Psoas muscle (tissue), 8 donors: ENCODE measurements at places on chromosomes 2 and 18. TPM values are rescaled to one million over a fixed set of nuclear protein-coding genes. Genes with fewer than 3 reads are reported as not detected.

DNA sequence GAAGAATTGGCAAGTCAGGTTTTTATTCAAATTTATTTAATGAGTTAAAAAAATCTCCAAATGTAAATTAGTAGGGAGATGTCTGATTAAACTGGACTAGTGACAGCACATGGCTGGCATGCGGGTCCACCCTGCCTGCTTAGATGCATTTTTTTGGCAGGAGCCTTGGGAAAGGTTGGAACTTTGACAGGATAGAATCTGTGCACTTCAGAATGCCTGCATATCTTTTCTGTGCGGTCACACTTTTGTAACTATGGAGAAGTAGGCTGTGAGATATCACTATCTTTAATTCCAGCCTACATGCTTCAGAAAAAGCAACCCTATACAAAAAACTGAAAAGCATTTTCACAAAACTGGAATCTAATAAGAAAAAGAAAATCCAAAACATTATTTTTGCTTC, 317.8 kb downstream of the MBD2 start:
- H3K27ac ChIP-seq: no peak overlapping the region
- H3K36me3 ChIP-seq: no peaks in the 10 kb centered on the region
- H3K27me3 ChIP-seq: no peaks in the 10 kb centered on the region
- no peak for DNase-seq
- no peak overlapping the region for H3K4me3 ChIP-seq

DNA sequence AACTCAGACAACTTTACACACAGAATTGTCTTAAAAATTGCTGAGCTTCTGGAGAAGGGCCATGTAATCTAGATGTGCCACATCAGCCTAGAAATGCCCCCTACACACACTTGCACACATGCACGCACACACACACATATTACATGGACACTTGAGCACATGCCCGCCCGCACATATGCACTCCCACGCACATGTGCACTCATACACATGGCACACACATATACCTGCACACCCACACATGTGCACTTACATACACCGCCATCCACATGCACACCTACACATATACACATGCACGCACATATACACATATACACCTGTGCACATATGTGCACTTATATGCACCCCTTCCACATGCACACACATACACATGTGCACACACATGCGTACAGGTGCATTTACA, 213.7 kb downstream of the SEPTIN10 start:
- H3K36me3 ChIP-seq: no peaks in the 10 kb centered on the region
- H3K27ac ChIP-seq: no peak overlapping the region
- H3K4me1 ChIP-seq: peaks cover 9% of the 10 kb centered on the region
- no peak overlapping the region for H3K4me3 ChIP-seq

- no peak overlapping the region for H3K4me3 ChIP-seq
- no peaks in the 10 kb centered on the region for H3K36me3 ChIP-seq
- no peak overlapping the region for H3K27ac ChIP-seq
- DNase-seq: no peak
These were observed 83.5 kb downstream of the ALK start for GRCh38 chr2:29837925-29838324.

DNA sequence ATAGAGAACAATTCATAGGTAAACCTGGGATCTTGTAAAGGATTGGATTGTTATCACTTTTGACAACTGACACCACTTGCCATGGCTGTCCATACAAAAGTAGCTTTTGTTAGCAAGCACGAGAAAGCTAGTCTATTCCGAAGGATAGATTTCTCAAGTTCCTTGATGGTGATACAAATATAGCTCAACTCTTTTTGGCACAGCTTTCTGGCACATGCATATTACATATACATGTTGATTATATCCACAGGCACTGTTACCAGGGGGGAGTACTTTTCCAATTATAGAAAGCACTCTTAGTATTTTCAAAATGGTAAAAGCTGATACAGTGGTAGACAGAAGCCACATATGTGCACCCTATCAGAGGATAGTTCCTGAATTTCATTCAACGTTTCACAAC, 168.9 kb downstream of the UPP2 start:
- no peaks in the 10 kb centered on the region for H3K36me3 ChIP-seq
- no peaks in the 10 kb centered on the region for H3K27me3 ChIP-seq
- H3K27ac ChIP-seq: no peak overlapping the region
- no peaks in the 10 kb centered on the region for H3K4me1 ChIP-seq
- no peak for DNase-seq

DNA sequence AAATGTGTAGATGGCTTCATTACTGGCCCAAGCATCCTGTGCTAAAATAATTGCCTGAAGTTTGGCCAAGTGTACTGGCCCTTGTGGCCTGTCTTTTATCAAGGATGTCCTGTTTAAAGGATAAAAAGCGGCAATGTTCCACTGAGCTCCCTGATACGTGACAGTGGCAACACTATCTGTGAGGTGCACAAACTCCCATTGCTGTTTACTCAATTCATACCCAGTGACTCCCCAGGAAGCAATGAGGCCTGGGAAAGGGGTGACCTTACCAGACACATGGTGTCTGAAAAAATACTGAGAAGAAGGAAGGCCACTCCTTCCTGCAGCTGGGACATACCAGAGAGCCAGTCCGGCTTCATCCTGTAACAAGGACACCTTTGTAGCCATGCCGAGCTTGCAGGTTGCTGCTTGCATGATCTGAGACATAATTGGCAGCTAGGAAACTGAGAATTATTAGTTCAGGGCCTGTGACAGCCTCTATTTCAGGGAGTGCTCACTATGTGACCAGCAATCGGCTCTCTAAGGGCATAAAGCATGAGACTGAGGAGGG, 198.5 kb upstream of the LRATD1 start:
- no peak overlapping the region for H3K27ac ChIP-seq
- no peaks in the 10 kb centered on the region for H3K36me3 ChIP-seq
- H3K4me3 ChIP-seq: no peak overlapping the region
- no peaks in the 10 kb centered on the region for H3K27me3 ChIP-seq

DNA sequence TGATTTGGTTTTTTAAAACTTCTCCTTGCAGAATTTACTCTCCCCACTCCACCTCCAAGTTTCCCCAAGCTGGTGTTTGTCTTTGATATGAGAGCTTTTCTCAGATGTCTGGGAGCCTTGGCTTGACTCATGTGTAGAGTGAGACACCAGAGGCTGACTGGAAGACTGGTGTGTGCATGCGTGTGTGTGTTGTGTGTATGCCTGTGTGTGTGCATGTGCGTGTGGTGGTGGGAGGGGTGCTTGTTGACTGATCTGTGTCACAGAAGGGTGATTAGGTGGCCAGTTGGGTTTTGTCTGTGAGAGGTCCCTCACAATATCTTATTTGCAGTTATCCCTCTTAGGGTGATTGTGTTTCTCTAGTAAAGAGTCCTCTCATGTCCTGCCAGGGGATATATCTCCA, 50.5 kb upstream of the HPCAL1 start:
- no peaks in the 10 kb centered on the region for H3K4me1 ChIP-seq
- H3K27ac ChIP-seq: no peak overlapping the region
- no peak for DNase-seq
- H3K27me3 ChIP-seq: no peaks in the 10 kb centered on the region
- no peaks in the 10 kb centered on the region for H3K36me3 ChIP-seq

- H3K36me3 ChIP-seq: no peaks in the 10 kb centered on the region
- no peak for DNase-seq
- H3K27me3 ChIP-seq: no peaks in the 10 kb centered on the region
- H3K4me3 ChIP-seq: no peak overlapping the region
These were observed 32.1 kb downstream of the PLEKHM3 start for GRCh38 chr2:207993151-207993763.

- H3K4me3 ChIP-seq: no peak overlapping the region
- DNase-seq: no peak
- no peak overlapping the region for H3K27ac ChIP-seq
- H3K4me1 ChIP-seq: no peaks in the 10 kb centered on the region
These were observed 14.6 kb downstream of the CCNYL1 start for GRCh38 chr2:207725873-207726578.

The RMND5A gene
- 87.8 TPM for total RNA-seq

The NEU2 gene
- total RNA-seq: not detected

The POTEJ gene
- total RNA-seq: not detected

The SCTR gene
- not detected for total RNA-seq

The UGT1A5 gene
- not detected for total RNA-seq
